Motor neuron (in vitro differentiated cells): ENCODE measurements at places on chromosomes 2 and 18.

DNA sequence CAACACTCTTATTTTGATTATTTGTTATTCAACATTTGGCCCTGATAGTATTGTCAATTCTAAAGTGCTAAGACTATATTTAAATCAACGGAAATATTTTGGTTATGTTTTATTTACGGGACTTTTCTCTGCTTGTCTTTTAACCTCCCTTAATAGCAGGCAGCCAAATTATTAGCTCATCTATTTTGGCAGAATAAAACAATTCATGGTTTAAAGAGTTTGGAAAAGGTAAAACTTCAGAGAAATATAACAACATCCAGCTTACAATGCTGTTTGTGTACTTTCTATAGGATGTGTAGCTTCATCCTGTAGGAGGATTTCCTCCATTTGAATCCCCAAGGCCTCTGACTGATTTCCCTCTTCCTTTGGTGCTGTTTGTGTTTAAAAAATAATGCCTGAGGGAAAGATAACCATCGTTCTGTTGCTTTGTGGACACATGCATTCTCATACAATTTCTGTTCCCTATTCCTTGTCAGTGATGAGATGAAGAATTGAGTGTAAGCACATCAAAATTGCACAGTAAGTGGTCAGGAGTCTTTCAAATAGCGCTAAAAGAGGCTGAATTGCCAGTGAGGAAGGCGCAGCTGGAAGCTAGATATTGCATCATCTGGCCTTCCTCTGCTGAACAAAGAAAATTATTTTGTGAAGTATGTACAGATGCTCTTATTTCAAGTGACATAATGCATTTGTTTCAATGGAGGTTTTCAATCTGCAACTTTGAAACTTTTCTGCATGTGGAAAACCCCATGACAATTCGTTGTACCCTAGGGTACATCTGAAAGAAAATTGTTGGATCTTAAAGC lies 80.3 kb downstream of the CD28 start:
- ATAC-seq: no peak

DNA sequence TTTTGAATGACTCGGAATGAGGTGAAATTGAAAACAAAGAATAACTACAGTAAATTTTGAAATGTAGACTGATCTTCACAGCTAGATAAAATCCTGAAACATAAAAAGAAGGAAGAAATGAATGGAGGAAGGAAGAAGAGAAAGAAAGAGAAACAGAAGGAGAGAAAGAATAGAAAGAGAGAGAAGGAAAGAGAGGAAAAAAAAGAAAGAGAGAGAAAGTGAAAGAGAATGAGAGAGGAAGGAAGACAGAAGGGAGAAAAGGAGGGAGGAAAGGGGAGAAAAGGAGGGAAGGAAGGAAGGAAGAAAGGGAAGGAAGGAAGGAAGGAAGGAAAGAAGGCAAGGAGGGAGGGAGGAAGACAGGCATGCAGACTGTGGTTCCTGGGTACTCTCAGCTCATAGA lies 982.6 kb downstream of the BCL11A start:
- no peak for ATAC-seq

DNA sequence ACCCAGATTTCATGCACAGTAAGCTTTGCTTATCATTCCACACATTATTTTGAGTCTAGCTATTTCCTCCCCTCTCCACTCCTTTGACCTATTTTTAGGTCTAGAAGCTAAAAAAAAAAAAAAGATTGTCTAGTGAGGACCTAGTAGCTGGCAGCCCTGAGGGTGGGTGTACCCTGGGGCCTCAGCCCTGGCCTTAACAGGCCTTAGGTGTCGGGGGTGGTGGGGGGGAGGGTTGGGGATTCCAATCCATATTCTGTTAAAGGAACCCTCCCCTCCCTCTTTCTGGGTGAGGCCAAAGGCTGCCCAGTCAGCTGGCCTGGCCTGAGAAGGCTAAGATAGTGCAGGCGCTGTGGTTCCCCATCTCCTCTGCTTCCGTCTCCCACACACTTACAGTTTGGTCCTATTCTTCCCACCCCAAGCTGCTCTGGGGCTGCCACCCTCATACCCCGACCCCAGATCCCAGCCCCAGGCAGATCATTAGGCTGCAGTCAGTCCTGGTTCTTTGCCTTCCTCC lies 65.5 kb upstream of the HK2 start:
- ATAC-seq: no peak

- ATAC-seq: peak; percentile 25
Observed at GRCh38 chr2:49972699-49973098, 818.4 kb upstream of the FSHR start.

- ATAC-seq: no peak
Observed at GRCh38 chr2:86189782-86190416, 5.4 kb downstream of the IMMT start.

DNA sequence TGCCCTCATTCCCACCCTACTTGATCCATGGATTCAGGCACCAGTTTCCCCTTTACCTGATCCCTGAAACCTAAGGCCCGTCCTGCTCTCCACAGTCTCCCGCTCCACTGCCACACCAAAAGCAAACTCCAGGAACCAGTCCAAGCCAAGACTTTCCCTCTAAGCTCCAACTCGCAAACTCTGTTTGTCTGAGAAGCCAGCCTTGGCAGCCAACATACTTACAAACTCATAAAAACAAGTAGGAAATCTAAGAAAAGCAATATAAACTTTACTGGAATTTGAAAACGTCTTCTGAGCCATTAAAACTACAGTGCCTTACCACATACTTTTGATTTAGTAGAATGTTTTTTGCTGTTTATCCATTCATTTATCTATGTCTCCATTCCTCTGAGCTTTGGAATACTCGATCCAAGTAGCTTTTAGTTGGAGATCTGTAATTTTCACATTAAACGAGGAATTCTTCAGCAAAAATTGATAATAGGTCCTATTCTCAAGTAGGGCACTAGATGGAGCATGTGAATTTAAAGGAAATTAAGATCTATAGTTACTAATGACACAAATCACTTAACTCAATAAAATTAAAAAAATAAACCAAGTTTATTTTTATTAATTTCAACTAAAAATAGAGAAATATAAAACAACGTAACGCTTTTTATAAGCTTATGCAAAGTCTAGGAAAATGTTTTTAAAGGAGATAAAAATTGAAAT lies 199.7 kb downstream of the MYO3B start:
- ATAC-seq: no peak

DNA sequence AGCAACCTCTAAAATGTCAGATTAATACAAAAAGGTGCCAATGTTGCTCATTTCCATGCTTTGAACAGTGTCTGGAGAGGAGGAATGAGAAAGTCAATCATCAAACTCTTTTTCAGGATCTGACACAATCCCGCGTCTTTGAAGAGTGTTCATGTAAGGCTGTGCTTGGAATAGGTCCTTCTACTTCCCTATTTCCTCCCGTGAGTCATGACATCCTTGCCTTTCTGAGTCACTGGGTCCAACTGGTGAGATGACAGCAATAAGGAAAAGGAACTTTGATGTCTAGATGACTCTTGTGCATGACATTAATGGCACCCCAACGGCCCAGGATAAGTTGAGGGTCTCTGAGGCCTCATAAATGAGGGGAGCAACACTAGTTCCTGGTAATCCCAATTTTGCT lies 109.0 kb upstream of the CELF4 start:
- ATAC-seq: no peak

- ATAC-seq: no peak
Observed at GRCh38 chr2:228559774-228560415, 378.4 kb upstream of the SPHKAP start.

DNA sequence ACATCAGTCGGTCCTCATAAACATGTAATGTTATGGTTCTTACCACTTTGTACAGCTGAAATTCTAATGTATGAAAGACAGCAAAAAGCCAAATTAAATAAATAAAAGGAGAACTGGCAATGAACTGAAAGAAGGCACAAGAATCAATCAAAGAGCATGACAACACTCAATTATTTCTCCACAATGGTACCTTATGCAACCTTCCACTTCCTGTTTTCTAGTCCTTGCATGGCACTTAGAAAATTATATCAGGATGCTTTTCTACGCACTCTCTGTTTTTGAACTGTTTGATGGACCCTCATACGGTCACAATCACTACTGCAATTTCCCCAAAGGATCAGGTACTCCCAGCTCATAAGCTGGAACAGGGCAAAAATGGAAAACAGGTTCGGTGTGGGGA lies 81.6 kb downstream of the EPB41L3 start:
- no peak for ATAC-seq

DNA sequence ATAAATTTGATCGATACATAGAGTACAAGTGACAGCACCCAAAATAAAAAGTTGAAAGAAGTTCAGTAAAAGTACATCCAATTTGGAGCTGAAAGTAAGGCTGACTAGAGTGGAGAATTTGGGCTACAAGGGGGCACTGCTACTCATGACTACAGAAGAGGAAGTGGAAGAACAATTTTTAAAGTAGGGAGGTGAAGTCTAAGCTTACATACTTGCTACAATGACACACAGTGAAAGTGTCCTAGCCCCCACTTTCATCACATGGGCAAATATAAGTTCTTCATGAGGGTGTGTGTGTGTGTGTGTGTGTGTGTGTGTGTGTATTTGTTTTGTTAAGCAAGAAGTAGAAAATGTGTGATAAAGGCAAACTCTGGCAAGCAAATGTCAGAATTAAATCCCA lies 45.7 kb downstream of the MAP3K2 start:
- no peak for ATAC-seq
